ENCODE measurements at places on chromosomes 5 and 9.

- DNase-seq = no peak
These were observed 119.8 kb upstream of the CDH9 start for GRCh38 chr5:27158171-27158570.

DNA sequence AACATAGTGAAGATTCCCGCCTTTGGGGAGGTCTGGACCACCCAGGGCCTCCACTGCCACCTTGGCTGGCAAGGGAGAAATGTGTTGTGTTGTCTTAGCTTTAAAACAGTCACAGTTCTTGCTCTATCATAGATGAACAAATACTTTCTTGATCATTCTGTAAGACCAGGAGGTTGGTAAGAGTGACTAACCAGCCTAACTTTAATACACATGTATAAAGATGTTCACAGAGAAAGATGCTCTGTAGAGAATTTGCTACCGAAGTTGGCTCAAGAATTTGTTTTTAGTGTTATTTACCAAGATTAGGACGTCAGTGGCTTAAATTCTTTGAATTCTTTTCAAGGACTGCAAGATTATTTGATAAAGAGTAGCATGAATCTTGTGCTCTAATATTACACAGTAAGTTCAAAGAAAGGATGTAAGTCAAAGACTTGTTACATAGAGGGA, 28.4 kb downstream of the GLRX start:
- DNase-seq = no peak

- no peak for DNase-seq
These were observed 130.0 kb downstream of the PDE4D start for GRCh38 chr5:59763541-59763940.

DNA sequence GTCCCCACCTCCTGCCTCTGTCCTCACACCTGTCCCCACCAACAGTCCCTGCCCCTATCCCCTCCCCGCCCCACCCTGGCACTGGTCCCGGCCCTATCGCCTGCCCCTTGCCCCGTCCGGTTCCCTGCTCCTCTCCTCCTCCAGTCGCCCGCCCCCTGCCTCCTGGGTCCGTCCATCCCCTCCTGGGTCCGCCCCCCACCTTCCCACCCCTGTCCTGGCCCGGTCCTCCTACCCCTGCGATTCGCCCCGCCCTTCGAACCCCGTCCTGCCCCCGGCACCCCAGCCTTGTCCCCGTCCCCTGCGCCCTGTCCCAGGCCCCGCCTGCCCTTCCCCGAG, 372 bp downstream of the EDF1 start:
- DNase-seq = no peak

DNA sequence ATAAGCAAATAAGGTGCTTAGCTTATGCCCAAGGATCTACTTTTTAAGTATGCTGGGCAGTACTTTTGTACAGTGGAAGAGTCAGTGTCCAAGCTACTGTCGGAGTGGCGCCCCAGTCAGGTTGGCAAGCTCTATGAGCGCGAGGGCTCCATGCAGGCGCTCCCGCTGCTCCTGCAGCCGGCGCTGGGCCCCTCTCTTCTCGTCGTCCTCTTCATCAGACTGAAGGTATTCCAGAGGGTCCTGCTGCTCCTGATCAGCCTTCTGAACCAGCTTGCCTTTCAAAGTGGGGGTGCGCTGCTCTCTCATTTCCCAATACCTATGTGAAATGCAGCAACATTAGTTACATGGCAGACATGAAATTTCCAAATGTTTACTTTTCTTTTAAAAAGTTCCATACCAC, 4.6 kb upstream of the SLC35D2 start:
- no peak for DNase-seq

GRCh38 chr9:131334629-131335367, 45.3 kb downstream of the PLPP7 start:
- no peak for DNase-seq

- no peak for DNase-seq
These were observed 4.4 kb downstream of the NSMF start for GRCh38 chr9:137454597-137455358.

- no peak for DNase-seq
These were observed 40.8 kb downstream of the GSN start for GRCh38 chr9:121308765-121309164.

DNA sequence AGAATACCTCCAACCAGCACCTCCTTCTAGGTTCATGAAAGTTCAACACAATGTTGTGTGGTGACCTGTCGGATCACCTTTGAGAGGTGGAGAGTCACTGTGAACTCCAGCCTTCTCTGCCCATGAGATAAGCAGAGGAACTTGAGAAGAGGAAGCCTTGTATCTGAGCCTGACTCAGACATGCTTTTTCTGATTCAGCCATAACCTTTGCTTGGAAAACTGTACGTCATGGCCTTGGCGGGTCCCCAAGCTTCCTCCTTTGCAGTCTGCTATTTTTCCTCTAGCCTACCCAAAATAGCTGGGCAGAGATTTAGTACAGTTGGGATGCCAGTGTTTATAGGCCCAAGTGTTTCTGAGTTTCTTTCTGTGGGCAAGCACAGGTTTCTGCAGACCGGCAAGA, 274.7 kb downstream of the CETN3 start:
- no peak for DNase-seq

DNA sequence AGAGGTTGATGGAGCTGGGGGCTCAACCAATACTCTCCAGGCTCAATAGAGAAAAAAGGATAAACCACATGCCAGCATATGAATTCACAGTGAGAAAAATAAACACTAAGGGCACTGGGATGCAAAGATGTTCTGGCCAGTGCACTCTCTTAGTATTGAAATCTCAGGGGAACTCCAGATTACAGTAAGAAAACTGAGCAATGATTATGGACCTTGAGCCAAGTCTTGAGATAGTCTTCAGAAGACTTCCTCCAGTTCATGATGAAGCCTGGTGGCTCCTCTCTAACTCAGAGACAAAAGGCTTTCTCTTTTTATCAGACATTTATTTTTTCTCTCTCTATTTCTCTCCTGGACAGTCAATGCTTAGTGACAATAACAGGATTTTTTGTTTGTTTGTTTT, 139.8 kb upstream of the SPEF2 start:
- DNase-seq = no peak

DNA sequence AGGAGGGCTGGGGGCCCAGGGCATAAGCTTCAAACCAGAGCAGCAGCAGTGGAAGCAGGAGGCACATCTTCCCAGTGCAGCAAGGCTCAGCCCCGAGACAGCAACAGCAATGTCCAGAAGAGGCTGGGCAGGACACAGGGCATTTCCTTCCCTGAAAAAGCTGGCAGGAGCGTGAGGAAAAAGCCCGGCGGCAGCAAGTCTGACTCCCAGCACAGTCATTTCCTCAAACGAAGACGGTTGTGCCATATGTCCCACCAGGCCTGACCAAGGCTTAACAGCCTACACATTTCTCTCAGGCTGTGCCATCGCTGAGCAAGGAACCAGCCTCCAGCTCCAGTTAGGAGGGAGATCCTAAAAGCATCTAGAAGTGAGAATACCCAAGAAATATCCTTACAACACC, 74.5 kb downstream of the APTX start:
- no peak for DNase-seq

DNA sequence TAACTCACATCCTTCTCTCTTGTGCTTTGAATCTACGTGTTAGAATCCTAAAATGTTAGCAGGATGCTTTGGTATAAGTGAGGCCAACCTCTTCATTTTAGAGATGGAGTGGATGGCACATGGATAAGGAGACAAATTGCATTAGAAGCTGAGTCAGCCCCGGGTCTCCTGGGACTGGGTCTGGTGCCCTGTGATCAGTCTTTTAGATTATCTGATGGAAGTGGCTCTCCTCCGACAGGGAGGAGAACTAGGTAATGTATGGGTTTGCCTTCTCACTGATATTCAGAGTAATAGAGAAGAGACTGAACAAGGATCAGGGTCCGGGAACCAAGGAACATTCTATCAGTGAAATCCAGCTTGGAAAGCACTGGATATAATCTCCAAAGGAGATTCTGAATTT, 74.9 kb upstream of the TNFSF8 start:
- no peak for DNase-seq

DNA sequence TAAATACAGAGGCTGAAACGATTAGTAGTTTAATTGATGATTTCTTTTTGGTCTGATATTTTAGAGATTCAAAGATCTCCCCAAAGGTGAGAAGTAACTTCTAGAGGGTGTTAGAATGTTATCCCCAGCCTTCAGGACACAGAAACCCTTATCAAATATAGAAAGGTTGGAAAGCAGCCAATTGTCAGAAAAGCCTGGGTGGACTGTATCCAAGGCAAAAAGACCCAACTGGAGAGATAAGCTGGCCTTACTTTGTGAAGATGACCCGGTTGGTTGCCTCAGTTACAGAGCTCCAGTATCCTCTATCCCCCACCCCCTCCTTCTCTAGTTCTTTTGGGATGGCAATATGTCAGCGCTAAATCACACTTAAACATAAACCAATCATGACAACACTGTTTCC, 75.7 kb downstream of the GCNT4 start:
- no peak for DNase-seq

- no peak for DNase-seq
These were observed 114.0 kb downstream of the LHX2 start for GRCh38 chr9:124125651-124125977.

GRCh38 chr9:5178126-5178805, 7.2 kb downstream of the INSL6 start:
- DNase-seq = no peak

DNA sequence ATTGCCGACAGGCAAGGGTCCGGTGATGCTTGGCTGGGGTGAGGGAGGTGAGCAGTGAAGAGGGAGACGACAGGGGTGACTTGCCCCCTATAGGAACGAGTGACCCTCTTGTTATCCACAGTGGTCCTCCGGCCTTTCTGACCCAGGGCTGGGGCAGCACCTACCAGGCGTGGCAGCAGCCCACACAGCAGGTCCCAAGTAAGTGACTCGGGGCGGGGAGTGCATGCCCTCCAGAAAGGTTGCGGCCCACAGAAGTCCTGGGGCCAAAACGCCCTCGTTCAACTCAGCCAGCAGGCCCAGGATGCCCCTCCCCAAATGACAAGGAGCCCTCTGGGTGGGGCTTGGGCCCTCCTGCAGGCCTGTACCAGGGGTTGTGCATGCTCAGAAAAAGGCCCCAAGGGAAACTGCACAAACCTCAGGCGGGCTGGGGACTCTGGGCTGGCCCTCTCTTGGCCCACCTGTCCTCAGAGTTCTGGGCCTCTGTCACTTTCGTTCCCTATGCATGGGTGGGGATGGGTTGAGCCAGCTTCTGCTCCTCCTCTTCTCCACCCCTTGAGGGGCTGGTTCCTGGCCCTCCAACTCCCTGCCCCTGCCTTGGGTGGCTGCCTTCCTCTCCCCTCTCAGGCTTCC, 32.2 kb upstream of the PRDM12 start:
- DNase-seq = no peak

GRCh38 chr5:132475987-132476875, 14.3 kb downstream of the IRF1 start:
- no peak for DNase-seq

- DNase-seq = no peak
These were observed at the start of gene FREM1 for GRCh38 chr9:14909961-14910805. FREM1 (minus strand) TSS chr9:14910428; CDS start chr9:14868977, 41,451 bp downstream.

DNA sequence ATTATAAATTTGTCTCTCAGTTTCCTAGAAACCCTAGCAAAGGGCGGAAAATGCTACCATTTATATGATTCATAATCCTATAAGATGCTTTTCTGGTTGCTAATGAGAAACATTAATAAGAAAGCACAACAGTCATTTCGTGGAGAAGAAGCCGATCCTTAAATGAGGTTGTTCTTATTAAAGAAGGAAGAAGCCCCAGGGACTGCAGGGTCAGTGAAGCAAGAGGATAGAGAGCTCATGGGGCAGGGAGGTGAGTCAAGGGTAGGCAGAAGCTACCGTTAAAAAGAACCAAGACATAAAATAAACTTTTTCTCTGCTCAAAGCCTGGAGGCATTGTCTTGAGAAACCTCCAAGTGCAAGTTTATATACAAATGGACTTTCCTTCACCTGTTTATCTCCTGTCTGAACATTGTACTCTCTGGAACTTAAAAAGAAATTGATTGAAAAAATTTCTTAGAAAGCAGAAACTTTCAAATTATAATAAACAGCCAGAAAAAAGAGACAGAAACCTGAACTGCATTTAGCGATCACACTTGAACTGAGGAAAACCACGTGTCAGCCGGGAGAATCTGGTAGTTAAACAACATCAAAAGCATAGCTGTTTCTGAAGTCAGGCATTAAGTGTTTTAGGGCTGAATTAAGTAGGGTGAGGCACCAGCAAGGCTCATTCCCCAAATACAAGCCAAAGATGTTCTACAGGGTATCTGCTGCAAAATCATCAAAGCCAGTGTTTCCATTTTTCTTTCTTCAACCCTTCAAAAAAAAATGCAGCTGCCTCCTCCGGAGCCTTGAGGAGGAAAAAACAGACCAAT, 21.9 kb downstream of the HTR4 start:
- no peak for DNase-seq

DNA sequence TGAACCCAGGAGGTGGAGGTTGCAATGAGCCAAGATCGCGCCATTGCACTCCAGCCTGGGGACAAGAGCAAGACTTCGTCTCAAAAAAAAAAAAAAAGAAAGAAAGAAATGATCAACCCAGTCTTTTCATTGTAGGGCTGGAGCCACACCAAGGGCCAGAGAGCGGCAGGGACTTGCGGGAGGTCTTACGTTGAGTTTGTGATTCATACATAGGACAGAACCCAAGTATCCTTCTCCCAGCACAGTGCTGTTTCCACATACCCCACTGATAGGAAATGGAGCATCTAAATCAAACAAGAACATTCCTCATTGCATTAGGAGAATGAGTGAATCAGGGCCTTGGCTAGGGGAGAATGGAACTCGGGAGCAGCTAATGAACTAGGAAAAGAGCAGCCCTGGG, 3.5 kb upstream of the TNIP1 start:
- no peak for DNase-seq

GRCh38 chr5:112794410-112794809, 56.7 kb downstream of the APC start:
- DNase-seq = no peak

- DNase-seq = no peak
These were observed 417 bp downstream of the GABBR2 start for GRCh38 chr9:98708103-98708932.

DNA sequence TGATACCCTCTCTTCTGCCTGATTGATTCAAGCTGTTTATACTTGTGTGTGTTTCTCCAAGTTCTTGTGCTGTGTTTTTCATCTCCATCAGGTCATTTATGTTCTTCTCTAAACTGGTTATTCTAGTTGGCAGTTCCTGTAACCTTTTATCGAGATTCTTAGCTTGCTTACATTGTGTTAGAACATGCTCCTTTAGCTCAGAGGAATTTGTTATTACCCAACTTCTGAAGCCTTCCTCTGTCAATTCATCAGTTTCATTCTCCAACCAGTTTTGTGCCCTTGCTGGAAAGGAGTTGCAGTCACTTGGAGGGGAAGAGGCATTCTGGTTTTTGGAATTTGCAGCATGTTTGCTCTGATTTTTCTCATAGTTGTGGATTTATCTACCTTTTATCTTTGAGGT, 126.2 kb upstream of the FTMT start:
- no peak for DNase-seq

GRCh38 chr9:130432796-130433167, 12.0 kb upstream of the ASS1 start:
- DNase-seq = no peak
